Fibroblast of skin of right quadriceps (primary cell): ENCODE measurements at places on chromosomes 2 and 18.

- DNase-seq: no peak
Measured at GRCh38 chr2:9744256-9745004, 98.8 kb upstream of the TAF1B start.

DNA sequence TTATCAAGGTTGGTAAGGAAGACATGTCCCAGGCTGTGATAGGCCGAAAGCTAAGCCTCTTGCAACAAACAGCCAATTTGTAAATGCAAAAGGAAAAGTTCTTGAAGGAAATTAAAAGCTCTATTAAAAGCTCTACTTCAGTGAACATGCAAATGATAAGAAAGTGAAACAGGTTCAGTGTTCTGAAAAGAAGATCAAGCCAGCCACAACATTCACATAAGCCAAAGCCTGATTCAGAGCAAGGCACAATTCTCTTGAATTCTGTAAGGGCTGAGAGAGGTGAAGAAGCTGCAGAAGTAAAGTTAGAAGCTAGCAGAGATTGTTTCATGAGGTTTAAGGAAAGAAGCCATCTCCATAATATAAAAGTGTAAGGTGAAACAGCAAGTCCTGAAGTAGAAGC lies 1259.5 kb upstream of the PIK3C3 start:
- DNase-seq: no peak

DNA sequence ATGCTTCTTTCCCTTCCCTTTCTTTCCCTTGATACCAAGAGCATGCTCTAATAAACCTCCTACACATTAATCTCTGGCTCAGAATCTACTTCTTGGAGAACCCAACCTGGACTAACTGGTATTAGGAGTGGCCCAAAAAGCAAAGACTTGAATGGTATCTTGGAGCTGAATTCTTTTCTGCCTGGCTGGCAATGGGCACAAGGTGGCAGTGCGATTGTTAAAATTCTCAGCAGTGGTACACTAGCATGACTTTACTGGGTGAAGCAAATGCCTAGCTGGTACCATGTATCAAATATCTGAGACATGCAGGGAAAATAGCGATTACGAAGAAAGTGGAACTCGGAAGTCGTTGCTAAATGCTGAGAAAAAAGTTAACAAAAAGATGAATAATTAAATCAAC lies 376.1 kb downstream of the XIRP2 start:
- DNase-seq: no peak

- peak; percentile 15 for DNase-seq
Measured at GRCh38 chr2:40606862-40607261, 155.0 kb upstream of the SLC8A1 start.

DNA sequence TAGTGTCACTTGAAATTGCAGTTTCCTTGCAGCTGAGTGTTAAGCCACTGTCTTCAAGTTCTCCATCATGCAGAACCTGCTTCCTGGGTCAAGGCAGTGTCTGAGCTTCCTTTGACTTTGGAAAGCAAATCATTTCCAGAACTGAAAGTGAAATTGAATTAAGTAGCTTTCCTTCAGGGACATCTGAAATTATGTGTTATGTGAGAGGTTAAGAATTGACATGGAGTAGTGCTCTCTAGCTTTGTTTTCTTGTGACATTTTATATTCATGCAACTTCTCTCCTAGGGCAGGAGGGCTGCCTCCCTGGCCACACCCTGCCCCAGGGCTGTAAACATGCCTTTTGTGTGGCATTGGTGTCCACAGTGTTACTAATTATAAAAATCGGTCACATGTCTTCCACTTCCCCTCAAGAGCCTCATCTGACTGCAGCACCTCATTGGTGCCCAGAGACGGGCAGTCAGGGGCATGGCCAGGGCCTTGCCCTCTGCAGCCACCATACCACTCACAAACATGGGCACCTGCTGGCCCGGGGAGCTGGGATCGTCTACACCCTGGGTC lies 14.4 kb downstream of the RAB12 start:
- no peak for DNase-seq
